SHP77 treated with DMSO at 0.1 percent for 48 hours (cell line): ENCODE measurements at places on chromosomes 2 and 18.

DNA sequence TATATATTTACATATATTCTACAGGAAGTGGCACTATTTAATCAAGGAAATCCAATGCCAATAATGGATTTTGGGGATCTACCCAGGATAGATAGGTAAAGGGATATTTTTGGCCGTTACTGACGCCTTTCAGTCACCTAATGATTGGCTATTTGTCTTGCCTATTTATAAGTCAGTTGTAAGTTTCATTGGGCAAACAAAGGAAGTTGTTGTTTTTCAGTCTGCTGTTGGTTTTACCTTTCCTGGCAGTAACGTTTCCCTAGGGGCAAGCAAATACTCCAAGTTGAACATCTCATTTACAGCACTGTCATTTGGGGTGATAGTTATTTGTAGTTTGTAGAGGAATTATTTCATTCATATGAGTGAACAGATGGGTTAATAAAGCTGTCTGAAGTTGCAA, 17.0 kb upstream of the LANCL1 start:
- DNase-seq = no peak

GRCh38 chr2:107595285-107595684, 231.4 kb upstream of the RGPD4 start:
- DNase-seq = no peak

DNA sequence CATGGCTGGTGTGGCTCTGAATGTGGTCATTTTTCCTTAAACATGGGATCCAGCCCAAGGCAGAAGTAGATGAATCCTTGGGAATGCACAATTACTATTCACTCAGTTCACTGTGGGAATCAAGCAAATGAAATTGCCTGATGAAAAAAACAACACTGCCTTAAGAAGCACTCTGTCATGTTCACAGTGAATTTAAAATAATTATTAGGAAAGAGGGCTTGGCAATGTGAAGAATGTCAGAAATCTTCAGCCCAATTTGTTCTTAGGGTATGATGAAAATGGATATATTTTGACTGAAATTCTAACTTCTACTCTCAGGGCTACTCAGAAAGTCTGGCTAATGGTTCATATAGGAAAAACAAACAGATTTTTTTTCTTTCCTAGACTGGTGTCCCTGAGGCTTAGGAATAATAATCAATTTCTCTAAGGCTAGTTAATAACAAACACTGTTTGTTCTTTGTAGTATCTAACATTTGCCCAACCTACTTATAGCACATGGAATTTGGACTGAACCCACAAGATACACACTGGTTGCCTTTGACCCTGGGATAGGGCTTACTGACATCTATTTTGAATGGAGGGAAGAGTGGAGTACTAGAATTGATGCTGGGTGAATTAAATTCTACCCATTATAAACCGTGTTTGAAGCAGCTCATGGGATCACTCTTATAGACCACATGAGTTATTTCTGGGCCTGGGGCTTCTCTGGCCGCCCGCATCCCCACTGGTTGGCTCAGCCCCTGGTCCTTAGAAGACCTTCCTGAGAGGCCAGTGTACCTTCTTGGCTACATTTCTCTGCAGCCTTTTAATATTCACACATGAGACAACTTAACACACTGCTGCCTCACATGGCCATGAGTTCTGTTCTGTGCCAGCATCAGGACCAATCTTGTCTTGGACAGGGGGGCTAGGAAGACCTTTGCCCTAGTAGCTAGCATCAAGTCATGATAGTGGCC, 8.3 kb upstream of the MRPL33 start:
- DNase-seq = no peak

- DNase-seq = no peak
These were observed 946.9 kb upstream of the SOX11 start for GRCh38 chr2:4745056-4745991.

DNA sequence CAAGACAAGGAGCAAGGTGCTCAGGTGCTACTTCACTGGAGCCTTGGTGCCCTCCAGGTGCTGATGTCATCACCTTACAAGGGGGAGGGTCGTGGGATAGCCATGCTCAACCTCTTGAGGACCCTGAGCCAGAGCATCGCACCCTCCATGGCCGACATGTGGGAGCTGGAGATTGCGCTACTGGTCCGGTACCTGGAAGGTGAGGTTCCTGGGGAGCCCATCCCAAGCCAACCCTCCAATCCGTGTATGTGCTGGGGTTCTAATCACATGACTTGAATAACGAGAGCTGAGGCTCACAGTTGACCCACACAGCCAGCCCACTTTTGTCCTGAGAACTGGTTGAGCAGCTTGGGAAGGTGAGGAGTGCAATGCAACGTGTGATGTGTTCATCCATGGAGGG, 25.9 kb downstream of the MROH2A start:
- DNase-seq = no peak
